Stimulated activated CD8-positive, alpha-beta memory T cell treated with anti-CD3 and anti-CD28 coated beads, Interleukin-2, amount 100 ng/mL, for 48 hours (primary cell): ENCODE measurements at places on chromosomes 4 and X.

DNA sequence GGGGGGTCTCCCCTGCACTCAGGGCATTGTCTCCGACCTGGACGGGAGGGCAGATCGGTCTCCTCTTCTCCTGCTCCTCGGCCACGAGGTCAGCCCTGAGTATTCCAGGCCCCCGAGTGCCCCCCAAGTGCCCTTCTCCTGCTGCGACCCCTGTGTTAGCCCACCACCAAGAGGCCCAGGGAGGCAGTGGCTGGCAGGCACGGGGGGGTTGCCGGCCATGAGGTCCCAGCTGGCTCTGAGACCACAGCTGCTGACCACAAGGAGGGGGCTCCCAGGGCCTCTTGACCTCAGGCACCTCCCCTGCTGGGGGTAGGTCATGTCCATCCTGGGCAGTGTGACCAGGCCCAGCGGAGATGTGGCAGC lies 186.1 kb upstream of the PSAPL1 start:
- no peak for DNase-seq

DNA sequence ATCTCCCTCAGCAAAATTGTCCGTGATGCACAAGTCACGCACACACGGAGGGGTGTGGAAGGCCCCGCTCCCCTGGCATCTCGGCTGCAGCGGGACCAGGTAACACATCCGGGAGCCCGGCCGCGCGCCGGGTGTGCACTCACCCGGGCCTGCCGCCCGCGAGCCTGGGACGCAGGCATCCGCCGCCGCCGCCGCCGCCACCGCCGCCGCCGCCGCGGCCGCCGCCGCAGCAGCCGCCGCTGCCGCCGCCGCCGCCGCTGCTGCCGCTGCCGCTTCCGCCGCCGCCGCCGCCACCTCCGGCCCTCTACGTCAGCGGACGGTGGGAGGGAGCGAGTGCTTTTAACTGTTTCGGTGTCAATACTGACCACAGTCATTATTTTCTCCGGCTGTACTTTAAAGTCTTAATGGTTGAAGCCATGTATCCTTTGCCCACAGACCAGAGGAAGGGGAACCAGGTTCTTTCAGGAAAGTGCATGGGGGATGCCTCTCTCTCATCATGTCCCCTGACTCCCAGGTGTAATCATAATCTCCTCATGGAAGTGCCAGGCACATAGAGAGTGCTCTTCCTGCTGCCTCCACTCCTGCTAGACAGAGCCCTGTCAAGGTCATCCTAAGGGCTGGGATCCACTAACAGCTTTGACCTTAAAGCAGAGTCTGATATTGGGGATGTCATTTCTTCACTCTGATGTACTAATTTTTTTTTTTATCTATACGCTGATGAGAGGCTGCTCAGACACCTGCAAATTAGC lies 38.0 kb downstream of the MAGEE2 start:
- peak; percentile 4 for DNase-seq

GRCh38 chr4:84319124-84319523 lies 180.0 kb downstream of the NKX6-1 start:
- no peak for DNase-seq

GRCh38 chrX:22134681-22135080 lies 102.6 kb downstream of the PHEX start:
- no peak for DNase-seq

GRCh38 chrX:122565952-122566351 lies 618.1 kb upstream of the GRIA3 start:
- DNase-seq = no peak

- no peak for DNase-seq
Measured at GRCh38 chr4:53432528-53433424, 55.3 kb downstream of the FIP1L1 start.

GRCh38 chrX:40152741-40153344 lies 55.1 kb upstream of the BCOR start:
- no peak for DNase-seq
